ENCODE measurements at places on chromosomes 1 and 21.

- no peak for DNase-seq
Observed at GRCh38 chr1:53415432-53415831, 43.8 kb upstream of the DMRTB1 start.

DNA sequence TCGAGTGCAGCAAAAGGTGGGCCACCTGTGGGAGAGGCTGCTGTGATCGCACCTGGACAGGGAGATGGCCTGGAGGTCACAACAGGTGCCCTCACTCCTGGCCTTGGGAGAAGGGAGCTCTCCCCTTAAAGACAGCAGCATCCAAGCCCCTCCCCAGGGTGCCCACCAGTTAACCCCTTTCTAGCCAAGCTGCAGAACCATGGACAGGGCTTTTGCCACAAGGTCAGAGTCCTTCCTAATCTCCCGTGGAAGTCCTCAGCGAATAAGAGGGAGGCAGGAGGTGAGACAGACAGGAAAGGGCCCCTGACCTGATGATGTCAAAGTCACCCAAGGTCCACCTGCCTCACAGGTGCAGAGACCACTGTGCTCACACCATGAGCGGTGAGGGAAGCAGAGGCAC is 1.7 kb downstream of the CNTN2 start:
- no peak for DNase-seq

- DNase-seq = no peak
Observed at GRCh38 chr1:209715314-209715713, 10.7 kb downstream of the HSD11B1 start.

DNA sequence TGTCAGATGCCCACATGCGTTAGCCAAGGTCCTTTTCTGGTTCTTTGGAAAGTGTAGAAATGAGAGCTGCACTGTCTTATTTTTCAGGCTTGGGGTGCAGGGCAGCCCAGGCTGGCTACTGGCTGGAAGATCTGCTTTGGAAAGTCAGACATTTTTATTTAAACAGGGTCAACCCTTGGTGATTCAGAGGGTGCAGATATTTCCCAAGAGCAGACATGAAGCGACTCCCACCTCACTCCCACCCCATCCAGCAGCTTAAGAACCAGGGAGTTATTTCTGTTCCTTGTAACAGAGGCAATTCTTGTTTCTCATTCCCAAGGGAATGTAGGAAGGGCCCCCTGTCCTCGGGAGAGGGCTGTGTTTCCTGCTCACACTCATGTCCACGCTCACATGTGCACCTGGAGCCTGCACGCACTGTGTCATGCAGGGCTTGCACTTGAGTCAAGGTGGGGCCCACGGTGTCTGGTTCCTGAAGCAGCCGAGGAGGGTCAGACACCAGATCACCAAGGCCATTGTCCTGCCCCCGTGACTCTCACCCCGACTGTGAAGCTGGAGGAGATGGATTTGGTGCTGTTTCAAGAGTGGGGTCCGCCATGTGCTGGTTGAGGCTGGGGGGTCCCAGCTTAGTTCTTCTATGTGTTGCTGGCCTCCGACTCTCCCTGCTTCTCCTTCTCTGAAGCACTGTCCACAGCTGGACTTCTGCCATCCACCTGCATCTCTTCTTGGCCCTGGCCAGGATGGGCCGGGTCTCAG is 992 bp downstream of the S100A7A start:
- no peak for DNase-seq

- DNase-seq = peak; percentile 78
Observed at GRCh38 chr1:46489169-46489637, 433 bp upstream of the DMBX1 start.

- DNase-seq = no peak
Observed at GRCh38 chr1:183996040-183996384, 41.5 kb downstream of the COLGALT2 start.

GRCh38 chr1:174448974-174449373 is 1.2 kb downstream of the GPR52 start:
- DNase-seq = no peak

- DNase-seq = no peak
Observed at GRCh38 chr1:42943166-42943565, 15.5 kb downstream of the SLC2A1 start.

DNA sequence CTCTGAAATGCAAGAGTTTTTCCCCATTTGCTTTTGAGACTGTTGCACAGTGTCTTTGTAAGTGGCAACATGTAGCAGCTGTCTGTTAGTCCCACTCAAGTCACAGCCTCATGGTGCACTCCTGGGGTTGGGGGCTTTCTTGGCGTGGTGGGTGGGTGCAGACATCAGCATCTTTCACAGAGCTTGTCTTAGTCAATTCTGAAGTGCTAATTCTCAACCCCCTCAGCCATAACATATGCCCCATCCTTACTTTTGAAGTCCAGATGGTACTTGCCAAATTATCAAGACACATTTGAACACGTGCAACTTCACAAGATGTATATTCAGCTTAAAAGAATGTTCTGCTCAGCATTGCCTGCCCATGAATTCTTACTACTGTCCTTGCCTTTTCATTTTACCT is 87.1 kb downstream of the VCAM1 start:
- no peak for DNase-seq

GRCh38 chr1:28564310-28564709 is 11.4 kb downstream of the TRNAU1AP start:
- no peak for DNase-seq

DNA sequence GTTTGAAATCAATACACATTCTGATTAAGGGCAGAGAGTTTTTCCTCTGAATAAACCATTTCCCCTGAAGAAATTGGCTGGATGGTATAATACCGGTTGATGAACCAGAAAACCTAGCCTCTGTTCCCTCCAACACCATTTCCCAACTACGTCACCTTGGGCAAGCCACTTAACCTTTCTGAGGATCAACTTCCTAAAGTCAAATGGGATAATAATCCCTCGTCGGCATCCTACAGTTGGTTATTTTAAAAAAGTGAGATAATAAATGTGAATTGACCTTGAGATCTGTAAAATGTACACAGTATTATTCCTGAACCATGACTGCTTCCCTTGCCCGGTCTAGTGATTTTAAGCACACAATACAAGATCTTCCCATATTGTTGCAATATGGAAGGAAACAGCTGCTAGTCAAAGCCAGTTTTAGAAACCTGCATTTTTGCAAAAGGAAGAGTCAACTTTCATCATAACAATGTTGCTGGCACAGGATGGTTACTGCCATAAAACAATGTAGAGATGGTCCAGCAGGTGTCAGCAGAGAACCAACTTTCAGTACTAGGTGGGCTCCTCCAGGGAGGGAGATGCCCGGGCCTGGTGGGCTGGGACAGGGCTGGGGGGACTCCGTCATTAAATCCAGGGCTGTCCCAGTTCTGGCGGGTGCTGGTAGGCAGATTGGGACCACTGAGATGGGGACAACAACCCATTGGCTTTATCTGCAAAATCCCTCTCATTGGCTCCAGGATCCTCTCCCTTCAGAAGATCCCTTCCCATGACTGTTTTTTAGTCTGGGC is 5.2 kb upstream of the HLX start:
- DNase-seq = no peak

- DNase-seq = no peak
Observed at GRCh38 chr1:99867682-99868081, 17.5 kb downstream of the AGL start.

DNA sequence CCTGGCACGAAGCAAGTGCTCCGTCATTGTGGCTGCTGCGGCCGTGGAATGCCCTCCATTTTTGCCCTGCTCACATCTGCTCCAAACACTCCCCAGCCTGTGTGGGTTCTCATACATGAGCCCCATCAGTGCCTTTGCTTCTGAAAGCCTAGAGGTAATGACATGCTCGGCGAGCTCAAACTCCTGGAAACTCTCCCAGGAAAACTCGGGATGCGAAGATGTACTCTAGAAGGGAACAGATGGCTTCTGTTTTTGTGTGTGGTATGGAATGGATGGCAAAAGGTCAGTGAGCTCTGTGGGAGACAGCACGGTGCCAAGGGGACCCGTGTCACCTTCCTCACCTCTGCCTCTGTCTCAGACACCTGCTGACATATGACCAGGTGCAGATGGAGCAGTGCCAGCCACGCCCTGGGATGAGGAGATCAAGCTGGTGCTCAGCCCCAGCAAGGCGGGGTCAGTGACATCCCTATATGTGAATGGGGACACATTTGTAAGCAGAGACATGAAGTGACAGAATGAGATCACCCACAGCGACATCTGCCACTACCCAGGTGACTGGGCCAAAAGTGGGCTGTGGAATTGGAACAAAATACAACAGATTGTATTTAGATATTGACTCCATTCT is 84.1 kb upstream of the COX20 start:
- peak; percentile 55 for DNase-seq

DNA sequence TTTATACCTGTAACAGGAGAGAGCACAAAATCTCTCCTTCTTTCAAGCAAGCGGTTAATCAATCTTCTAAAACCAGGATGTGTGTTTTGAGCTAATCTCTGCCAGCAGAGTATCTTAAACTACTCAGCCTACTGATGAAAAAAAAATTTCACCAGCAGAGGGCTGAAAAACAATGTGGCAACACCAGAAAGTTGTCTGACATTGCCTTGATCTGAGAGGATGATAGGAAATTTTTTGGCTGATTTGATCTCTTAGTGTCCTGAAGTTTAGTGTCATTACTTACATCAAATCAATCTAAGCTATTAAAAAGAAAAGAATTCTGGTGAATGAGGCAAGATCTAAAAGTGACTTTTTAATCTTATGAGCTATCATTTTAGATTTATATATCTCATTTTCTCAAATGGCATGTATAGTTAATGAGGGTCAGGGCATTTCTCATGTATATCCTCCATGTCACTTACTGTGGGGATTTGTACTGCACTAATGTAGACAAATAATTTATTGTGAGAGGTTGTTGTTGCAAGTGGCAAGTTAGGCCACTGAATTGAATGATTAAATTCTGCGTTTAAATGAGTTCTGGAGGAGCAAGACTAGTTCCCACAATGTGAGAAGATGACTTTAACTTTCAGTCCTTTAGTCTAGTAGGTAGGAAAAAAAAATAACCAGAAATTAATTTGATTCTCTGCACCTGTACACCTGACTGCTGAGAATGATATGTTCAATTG is 10.9 kb downstream of the ADAMTS1 start:
- no peak for DNase-seq
